ENCODE measurements at places on chromosomes 1 and 21. TPM values are rescaled to one million over a fixed set of nuclear protein-coding genes. Genes with fewer than 3 reads are reported as not detected.
A peak's percentile ranks its signal among the peaks of the same experiment; 100 is the strongest.

DNA sequence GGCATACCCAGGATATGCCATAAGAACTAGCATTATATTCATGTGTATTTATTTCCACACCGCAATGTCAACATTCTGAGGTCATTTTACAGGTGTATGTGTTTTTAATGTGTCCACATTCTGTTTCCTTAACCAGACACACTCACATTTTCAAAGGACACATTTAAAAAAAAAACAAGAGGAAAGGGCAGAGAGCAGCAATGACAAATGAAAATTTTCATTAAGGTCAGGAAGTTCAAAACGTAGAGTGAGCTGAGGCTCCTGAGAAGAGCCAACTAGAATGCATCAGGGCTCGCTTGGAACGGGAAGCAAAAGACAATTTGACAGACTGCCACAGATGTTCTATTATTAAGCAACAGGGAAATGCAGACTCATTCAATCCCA, 4.8 kb upstream of the GNPAT start:
- DNase-seq: no peak

Gene HORMAD1
- total RNA-seq: 1.8 TPM

GRCh38 chr1:212073490-212073889, 37.9 kb downstream of the DTL start:
- DNase-seq: no peak

GRCh38 chr1:25872713-25873112, 2.8 kb downstream of the PAQR7 start:
- DNase-seq: no peak

GRCh38 chr1:116325922-116326321, 47.1 kb upstream of the ATP1A1 start:
- DNase-seq: no peak

Gene ZNF692
- total RNA-seq: 22.7 TPM

GRCh38 chr1:237763137-237763536, 127.6 kb downstream of the ZP4 start:
- DNase-seq: no peak

Gene OR14I1
- not detected for total RNA-seq

DNA sequence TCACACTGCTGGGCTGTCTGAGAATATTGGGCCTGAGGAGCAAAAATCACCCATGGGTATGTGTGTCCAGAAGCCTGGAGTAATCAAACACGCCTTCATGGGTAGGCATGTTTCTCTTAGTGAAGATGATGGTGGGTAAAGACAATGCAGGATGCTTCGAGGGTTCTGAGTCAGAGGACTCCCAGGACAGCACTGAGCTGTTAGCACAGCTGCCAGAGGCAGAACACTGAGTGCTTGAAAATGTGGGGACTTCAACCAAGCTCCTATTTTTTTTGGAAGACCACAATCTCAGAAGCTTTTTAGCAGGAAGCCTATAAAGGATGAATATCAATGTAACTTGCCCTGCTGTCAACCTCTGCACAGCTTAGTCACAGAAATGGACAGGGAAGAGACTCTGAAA, 7.9 kb upstream of the NT5C1A start:
- DNase-seq: no peak

- DNase-seq: peak; percentile 8
Observed at GRCh38 chr1:247077876-247078257, 744 bp downstream of the ZNF670 start.

DNA sequence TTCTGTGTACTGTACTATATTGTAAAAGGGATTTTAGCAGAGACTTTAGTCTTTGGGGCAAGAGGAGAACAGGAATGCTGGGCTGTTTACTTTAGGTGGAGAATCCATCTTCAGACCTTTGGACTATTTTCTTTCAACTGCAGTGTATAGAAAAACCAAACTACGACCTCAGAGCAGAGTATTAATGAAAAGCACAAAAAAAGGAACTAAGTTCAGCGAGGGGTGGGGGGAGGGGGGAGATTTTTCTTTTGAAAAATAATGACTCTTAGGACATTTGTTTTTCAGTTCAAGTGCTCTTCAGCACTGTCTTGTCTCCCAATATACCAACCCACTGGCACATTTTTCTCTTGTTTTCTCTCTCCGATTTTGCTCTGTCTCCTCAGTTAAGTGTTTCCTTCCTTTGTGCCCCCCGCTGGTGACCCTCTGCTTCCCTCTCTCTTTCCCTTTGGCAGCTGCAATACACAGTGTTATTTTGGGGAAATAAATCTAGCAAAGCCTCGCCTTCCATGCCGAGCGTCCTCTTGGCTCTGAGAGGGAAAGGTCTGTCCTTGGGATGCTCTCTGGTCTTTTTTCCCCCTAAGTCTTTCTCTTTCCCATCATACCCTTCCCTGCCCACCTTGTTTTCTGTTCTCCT, 44.8 kb downstream of the ACP6 start:
- DNase-seq: no peak

DNA sequence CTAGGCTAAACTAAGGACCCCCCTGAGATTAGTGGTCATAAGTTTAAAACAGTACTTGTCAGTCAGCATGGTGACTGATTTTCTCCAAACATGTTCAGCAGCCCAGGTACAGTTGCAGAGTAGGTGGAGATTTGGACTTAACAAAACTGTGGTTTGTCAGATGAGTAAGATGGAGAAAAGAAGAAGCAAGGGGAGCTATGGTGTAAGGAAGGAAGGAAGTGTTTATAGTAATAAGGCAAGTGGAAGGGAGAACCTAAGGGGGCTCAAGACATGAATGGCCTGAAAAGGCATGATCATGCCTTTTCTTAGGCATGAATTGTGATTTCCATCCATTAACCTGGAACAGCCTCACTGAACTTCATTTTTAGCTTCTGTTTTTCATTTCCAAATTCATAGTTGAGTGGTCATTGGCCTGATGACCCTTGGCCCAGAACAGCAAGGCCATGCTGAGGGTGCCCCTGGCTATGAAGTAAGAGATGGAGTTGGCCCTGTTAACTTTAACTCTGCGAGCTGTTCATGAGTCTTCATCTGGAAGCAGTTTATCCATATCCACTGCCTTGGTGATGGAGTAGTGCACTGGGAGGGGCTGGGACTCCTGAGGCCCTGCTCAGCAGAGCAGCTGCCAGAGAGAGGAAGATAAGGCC, 60.7 kb downstream of the LRRC8D start:
- DNase-seq: no peak

Gene ACTN2
- 0.79 TPM for total RNA-seq

Gene ESPN
- total RNA-seq: 8.4 TPM

DNA sequence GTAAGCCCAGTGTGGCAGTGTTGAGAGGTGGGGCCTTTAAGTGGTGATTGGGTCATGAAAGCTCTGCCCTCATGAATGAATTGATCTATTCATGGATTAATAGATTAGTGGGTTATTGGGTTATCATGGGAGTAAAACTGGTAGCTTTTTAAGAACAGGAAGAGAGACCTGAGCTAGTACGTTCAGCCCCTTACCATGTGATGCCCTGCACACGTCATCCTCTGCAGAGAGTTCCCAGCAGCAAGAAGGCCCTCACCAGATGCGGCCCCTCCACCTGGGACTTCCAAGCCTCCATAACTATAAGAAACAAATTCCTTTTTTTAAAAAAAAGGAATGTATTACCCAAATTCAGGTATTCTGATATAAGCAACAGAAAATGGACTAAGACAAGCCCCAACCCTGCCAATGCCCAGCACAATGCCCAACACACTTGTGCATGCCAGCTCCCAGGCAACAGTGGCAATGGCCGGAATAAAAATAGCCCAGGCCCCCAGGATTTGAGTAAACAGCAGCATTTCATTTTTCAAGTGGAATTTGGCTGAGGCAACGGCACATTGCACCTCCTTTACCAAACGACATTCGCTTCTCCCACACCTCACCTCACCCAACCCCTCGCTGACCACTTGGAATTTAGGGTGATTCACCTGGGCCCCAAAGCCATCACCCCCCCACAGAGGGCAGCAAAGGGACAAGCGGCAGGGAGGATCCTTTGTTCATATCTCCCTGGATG, 215.9 kb downstream of the TOMM20 start:
- no peak for DNase-seq

- no peak for DNase-seq
Observed at GRCh38 chr1:21269461-21270085, 20.7 kb downstream of the ECE1 start.

Gene CRYBG2
- 19.5 TPM for total RNA-seq

Gene ANGPTL3
- total RNA-seq: not detected

Gene APCS
- total RNA-seq: not detected

DNA sequence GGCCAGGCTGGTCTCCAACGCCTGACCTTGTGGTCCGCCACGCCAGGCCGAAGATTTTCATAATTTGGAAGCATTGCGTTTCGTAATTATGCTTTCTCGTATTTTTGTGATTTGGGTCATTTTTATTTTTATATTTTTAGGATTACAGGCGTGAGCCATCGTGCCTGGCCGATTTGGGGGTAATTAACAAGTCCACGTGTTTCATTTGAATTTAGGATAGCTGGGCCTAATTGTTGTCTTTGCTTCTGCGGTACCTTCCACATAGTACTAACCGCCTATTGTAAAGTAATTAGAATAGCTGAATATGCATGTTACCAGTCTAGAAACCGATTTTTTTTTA, 1.0 kb downstream of the RCC1 start:
- no peak for DNase-seq

- DNase-seq: no peak
Observed at GRCh38 chr1:15850471-15851001, 3.0 kb downstream of the SPEN start.

GRCh38 chr1:70941563-70941962, 106.1 kb downstream of the PTGER3 start:
- DNase-seq: no peak

DNA sequence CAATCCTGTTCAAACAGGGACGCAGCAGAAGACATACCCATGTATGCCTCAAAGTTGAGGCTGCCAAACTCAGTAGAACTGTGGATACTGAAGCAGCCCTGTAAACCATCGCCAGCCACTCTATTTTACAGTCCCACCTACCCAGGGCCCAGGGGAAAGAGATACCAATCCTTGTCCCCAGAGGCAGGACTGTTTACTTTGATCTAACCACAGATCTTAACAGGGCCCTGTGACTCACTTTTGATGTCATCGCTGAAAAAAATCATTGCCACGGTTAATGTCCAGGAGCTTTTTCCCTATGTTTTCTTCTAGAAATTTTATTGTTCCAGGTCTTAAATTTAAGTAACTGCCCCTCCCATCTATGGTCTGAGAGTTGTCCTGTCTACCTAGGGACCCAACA, 538.4 kb upstream of the NCAM2 start:
- no peak for DNase-seq

GRCh38 chr1:64572222-64572900, 102.4 kb downstream of the CACHD1 start:
- peak; percentile 58 for DNase-seq

Gene PTGFRN
- 89.2 TPM for total RNA-seq

GRCh38 chr1:211938561-211938997, 96.8 kb downstream of the INTS7 start:
- no peak for DNase-seq

DNA sequence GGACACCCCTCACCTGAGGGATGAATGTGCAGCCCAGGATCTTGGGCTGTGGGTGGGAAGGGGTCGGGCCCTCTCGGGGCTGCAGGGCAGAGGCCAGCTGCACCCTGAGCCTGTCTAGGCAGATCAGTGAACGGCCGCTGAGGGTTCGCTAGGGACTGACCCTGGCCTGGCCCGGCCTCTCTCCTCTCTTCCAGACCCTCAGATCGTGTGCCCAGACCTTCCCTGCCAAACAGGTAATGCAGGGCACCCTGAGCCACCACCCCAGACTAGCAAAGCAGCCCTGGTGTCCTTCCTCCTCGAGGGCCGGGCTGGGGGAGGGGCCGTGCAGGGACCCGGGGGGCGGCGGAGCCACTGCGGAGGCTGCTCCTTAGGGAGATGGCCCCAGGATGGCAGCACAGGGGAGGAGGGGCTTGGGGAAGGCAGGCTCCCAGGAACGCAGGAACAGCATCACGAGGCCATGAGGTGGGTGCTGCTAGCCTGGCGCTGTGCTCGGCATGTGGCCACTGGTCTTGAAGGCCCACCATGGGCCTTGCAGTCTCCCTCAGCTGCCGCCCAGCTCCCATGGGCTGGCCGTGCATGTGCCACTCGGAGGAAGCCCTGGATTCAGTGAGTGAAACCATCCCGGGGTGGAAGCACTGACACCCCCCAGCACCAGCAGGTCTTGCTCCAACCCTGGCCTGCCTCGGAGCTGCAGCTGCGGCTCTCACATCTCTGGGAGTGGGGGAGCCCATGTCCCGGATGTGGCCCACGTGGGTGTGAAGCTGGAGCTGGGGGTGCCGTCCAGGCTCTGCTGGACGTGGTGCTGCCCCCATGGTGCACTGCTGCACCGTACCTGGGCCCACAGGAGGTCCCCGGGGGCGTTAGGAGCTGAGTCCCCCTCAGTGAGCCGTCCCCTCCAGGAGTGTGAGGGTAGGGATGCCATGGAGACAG, 28.7 kb downstream of the COL6A2 start:
- DNase-seq: no peak

- DNase-seq: peak; percentile 93
Observed at GRCh38 chr21:42878993-42879787, at the start of gene WDR4. TSS of gene WDR4 (minus strand) at chr21:42879539. CDS start at chr21:42879495, 44 bp downstream.

Gene NLRP3
- total RNA-seq: under 0.01 TPM

GRCh38 chr1:8107897-8108296, 81.8 kb upstream of the ERRFI1 start:
- no peak for DNase-seq
